ENCODE measurements at places on chromosomes 13 and 19.

GRCh38 chr19:17409990-17410389, 4.6 kb upstream of the BST2 start:
- DNase-seq, result no peak

DNA sequence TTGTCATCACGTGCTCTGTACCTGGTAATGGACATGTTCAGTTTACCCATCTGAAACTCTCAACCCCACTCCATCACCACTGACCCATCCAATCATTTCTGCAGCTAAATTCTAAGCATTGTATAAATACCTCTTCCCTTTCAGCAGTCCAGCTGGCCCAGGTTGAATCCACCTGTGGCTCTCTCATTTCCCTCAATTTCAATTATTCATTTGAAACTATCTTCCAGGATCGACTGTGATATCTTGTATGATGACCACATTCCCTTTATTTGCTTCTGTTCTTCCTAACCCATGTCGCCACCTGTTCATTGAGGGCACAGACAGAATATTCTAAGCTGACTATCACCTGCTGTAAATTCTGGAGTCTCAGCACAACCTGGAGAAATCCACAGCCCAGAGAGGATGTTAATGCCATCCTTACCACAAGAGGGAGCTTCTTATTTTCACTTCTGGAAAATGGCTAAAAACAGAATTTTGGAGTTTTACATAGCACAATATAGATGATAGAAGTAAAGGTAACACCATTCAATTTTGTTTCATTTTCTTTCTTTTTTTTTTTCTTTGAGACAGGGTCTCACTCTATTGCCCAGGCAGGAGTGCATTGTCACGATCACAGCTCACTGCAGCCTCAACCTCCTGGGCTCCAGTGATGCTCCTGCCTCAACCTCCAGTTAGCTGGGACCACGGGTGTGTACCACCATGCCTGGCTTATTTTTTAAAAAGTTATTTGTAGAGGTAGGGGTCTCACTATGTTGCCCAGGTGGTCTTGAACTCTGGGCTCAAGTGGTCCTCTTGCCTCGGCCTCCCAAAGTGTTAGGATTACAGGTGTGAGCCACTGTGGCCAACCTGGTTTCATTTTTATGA, 38.6 kb downstream of the ZNF823 start:
- no peak for DNase-seq

DNA sequence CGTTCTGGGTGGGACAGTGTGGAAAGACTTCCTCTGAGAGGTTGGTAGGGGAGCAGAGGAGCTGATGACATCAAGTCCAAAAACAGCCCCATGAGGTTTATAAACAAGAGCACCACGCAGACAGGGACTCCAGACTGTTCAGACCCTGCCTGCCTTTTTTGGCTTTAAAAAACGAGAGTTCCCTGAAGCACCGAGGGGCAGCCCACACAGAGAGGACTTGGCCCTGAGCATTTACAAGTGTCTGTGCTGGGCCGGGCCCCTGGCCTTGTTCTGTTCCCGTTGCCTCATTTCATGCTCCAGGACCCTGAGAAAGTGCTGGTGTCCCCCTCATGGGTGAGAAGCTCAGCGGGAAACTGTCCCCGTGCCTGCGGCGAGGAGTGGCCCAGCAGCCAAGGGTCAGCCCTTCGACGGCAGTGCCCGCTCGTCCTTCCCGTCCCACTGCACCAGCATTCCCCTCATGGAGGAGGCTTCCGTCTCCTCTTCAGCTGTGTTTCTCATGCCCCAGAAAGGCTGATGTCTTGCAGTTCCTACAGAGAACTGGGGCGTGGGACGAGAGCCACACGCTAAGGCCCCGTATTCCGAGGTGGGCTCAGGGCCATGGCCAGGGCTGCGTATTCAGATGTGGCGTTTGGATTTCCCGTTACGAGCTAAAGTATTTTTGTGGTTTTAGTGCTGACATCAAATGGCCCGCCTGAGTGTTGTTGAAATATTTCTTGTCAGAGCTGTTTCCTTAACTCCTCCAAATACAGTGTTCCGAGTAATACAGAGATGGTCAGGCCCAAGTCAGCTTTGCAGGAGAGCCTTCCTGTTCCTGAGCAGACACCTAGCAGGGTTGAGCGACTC, 93.5 kb downstream of the ATP11A start:
- DNase-seq, result no peak

DNA sequence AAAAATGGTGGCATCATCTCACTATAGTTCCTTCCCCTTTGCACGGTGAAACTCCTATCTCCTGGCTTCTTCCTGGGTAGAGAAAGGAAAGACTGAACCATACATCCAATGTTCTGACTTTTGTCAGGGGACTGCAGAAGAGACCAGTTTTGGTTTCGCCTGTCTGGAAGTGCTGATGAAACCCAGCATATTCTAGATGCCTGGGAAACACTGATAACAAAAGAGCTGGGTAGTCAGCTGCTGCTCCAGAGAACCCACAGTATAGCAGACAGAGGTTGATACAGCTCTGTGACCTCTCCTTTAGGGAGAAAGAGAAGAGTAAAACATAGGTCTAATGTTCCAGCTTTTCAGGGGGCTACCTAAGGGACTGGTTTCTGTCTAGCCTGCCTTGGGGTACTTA, 695.3 kb downstream of the DIAPH3 start:
- DNase-seq, result no peak

DNA sequence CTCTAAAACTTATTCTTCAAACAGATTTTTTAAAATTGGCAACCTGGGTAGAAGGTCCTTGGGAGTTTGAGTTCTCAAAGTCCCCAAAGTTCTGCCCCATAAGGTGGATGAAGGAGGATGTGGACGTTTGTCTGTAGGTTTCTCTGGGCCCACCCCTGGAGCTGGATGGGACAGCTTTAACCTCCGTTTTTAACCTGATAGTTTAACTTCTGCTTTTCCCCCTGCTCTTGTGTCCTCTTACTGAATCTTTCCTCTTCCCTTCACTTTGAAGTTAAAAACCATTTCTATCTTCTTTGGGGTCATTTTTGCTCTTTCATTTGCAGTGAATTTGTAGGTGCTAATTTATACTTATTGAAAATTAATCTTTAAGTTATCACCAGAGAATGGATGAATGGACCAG, 79.1 kb downstream of the ESD start:
- DNase-seq, result no peak

DNA sequence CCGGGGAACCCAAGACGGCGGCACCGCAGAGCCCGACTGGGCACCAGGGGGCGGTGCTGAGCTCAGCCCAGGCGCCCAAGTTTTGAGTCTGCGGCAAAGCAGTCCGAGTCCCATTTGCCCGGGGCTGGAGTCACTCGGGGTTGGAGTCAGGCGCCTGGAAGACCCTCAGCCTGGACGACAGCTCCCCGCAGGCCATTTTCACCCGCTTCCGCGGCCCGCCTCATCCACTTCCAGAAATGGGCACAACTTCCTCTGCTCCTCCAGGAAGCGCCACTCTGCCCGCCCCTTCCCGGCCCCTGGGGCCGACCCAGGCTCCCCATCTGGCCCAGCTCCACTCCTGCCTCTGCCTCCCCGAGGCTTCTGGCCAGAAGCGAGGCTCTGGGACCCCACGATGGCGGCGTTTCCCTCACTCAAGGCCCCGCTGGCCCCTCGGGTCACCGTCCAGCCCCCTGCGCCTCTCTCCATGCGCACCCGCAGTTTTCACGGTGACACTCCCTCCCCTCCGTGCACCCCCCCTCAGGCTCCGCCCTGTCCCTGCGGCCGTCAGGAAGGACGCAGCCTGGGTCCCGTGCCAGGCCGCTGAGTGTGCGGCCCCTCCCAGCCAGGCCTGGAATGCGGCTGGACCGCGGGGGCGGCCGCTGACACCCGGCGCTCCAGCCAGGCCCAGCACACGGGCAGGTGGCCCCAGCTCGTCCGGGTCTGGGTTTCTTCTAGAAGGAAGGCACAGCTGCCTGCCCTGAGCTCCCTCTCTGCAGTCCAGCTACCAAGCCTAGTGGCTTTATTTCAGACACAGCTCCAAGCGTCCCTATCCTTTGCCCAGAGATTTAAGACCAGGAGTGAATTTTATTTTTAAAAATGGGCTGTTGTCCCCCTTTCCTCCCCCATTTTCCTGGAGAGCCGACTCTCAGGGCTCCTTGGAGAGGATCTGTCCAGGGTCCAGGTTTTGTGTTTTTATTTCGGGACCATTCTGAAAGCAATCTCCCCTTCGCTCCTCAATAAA, 4.7 kb downstream of the SERTAD1 start:
- DNase-seq, result no peak

Data from stimulated activated CD8-positive, alpha-beta memory T cell treated with anti-CD3 and anti-CD28 coated beads, Interleukin-15, amount 100 ng/mL, for 24 hours (primary cell).